A549 treated with ZK216348 at 1 μM for 4 hours (cell line): ENCODE measurements at places on chromosomes 13 and 19. TPM values are rescaled to one million over a fixed set of nuclear protein-coding genes. Genes with fewer than 3 reads are reported as not detected.

The PCP2 gene
- total RNA-seq: not detected in 5 replicates

The DAND5 gene
- total RNA-seq: 0.08 to 0.19 TPM in 2 of 5 replicates, not detected in the others

The CCDC70 gene
- not detected in 5 replicates for total RNA-seq

The ZNF540 gene
- 0.14 TPM in 2 of 5 replicates, not detected in the others for total RNA-seq

The OR7D2 gene
- total RNA-seq: not detected in 5 replicates

The NANOS3 gene
- 2.3 to 3.7 TPM (median 2.6 TPM) in 5 replicates for total RNA-seq

The MRPS31 gene
- 12.7 to 17.7 TPM (median 13.7 TPM) in 5 replicates for total RNA-seq

The CEACAM21 gene
- not detected in 5 replicates for total RNA-seq

The YJEFN3 gene
- 1.9 to 4.4 TPM (median 3.8 TPM) in 5 replicates for total RNA-seq

The FXYD1 gene
- total RNA-seq: 0.40 to 0.47 TPM in 2 of 5 replicates, not detected in the others

The IGFL2 gene
- total RNA-seq: 0.50 to 1.3 TPM (median 0.73 TPM) in 5 replicates

The IGLON5 gene
- 0.05 to 0.12 TPM in 2 of 5 replicates, not detected in the others for total RNA-seq

The BCL3 gene
- 31.6 to 92.9 TPM (median 77.1 TPM) in 5 replicates for total RNA-seq
